ENCODE measurements at places on chromosomes 1 and 21.

- DNase-seq = no peak
Measured at GRCh38 chr1:221945669-221946068, 203.8 kb upstream of the DUSP10 start.

DNA sequence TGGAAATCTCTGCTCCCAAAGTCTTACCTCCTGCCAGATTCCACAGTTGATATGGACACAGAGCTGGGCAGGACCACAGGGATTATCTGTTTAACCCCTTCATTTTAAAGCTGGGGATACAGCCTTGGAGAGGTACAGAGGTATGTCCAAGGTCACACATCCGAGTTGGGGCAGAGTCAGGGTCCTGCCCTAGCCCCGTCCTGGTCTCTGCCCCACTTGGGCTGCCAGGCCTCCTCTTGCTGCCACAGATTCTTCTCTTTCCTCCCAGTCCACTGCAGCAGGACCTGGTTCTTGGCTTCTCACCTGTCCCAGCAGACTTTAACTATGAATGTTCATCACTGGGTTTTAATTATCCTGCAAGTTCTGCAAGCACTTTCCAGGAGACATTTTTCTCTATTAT, 258.3 kb downstream of the MATN1 start:
- DNase-seq = no peak

DNA sequence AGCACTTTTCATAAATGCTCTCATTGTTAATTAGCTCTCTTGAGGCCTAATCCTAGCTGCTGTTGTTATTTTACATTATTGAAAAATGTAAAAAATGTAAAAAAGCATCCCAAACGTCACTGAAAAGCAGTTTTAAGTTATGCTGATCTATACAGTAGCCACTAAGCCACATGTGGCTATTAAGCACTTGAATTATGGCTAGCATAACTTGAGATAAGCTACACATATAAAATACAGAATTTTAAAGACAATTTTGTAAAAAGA, 18.4 kb upstream of the DNASE2B start:
- DNase-seq = no peak

DNA sequence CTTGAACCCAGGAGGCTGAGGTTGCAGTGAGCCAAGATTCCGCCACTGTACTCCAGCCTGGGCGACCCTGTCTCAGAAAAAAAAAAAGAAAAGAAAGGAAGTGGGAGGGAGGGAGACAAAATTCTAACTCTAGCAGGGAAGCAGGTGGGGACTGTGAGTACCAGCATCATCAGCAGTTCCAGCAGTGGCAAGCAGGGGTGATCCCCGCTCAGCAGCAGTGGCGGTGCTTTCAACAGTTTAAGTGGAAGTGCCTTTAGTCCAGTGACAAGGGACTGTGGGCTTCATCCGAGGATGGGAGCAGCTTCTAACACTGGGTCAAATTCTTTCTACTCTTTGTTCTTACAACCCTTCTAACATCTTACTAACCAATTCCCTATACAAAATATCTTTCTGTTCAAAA, 858.1 kb upstream of the ADAMTS5 start:
- no peak for DNase-seq

GRCh38 chr1:214864896-214865688, 217.4 kb upstream of the KCNK2 start:
- no peak for DNase-seq

DNA sequence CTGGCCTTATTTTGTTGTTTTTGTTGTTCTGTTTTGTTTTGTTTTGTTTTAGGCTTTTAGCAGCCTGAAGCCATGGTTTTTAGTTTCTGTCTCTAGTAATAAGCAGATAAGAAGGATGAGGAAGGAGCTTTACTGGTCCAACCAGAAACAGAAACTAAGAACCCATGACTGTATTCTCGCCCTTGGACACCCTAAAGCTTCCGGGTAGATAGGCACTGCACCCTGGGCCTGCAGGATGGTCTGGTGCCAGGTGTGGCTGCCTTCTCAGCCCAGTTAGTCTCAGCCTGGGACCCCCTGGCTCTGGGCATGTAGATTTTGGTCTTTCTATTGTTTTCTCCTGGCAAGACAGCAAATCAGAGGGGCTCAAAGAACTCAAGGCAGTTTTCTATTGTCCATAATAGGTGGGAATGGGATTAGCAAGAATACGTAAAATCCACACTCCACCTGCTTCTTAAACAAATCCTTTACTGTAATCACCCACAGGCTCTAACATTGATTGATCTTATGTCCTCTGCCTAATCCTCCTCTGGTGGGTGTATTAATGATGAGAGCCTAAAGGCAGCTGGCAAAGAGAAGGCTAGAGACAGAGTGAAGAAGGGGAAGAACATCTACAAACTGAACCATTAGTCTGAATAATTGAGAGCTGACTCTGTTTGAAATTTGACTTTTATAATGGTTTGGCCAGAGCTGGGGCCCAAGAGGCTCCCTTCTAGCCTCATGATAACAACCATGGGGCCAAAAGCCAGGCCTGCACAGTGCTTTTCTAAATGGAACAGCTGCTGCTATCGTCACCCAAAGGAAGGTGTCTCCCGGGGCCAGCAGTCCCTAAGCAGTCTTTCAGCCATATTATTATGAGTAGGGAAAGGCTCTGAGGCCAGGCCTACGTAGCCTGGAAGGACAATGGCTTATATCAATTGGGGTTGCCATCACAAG, 106.8 kb upstream of the ATP1A1 start:
- DNase-seq = no peak

DNA sequence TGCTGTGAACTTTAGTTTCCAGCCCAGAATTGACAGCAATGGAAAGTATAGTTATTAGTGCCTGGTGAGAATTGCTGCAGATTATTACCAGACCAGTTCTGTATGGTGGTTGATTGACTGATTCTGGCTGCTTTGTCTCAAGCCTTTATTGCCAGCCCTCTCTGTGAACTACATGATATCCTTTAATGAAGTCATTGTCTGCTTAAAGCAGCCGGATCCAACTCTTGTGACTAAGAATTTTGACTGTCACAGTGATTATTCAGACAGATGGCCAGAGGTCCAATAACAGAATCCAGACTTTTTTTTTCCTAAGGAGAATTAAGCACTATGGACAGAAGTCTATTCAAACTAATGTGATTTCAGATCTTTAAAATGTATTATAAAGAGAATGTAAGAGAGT, 1548.6 kb upstream of the B3GALT2 start:
- DNase-seq = no peak

DNA sequence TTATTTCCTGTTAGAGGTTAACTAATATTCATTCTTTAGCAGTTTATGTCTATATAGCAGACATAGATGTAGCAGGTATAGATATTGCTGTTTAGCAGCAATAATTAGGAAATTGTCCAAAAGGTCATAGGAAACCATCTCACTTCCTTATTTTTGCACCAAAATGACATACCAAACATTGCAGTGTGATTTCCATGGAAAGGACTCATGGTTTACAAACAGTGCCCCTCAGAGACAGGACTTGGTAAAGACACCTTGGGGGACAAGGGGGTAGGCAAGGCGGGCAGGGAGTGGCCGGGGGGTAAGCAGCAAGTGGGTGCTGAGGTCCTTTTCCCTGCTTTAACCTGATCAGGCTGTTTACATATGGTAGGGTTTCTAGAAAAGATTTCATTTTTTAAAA, 30.5 kb downstream of the BATF3 start:
- no peak for DNase-seq

DNA sequence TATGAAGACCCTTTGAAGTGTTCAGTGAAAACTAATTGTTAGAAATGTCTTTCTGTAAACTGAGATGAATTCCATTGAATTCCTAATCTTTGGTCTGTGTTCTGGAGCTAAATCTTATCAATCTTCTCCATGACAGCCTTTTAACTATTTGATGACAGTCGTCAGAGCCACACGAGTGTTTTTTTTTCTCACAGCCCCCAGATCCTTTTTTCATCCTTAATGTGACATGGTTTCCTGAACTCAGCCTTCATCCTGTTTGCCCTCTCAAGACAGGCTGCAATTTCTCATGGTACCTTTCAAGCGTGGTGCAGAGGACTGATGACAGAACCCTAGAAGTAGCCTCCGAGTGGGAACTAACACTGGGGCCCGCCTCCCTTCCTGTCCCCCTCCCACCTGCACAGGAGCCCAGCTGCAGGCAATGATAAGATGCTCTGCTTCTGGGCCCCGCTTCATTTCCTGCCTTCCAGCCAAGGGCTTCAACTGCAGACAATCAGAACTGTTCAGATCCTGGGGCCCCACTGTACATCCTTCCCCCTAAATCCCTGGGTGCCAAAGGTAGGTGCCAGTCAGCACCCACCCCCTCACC, 114.6 kb upstream of the VAV3 start:
- DNase-seq = no peak

GRCh38 chr1:178093494-178093950, 382 bp upstream of the RASAL2 start:
- peak; percentile 94 for DNase-seq

- DNase-seq = no peak
Measured at GRCh38 chr1:22588899-22589422, 25.7 kb downstream of the EPHA8 start.

DNA sequence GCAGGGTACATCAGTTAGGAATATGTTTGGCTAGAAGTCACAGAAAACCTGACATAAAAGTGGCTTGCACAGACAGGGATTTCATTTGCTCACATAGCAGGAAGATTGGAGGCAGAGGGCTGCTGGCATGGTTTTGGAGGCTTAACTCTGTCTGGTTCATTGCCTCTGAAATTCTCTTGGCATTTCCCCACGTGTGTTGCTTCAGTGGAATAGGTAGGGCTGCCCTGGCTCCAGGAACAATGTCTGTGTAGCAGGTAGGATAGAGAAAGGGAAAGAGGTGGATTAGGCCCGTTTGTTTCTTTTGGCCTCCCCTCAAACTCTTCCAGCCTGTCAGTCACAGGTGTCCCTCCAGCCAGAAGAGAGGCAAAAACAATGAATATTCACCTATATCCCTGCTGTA, 20.5 kb upstream of the SIPA1L2 start:
- no peak for DNase-seq

DNA sequence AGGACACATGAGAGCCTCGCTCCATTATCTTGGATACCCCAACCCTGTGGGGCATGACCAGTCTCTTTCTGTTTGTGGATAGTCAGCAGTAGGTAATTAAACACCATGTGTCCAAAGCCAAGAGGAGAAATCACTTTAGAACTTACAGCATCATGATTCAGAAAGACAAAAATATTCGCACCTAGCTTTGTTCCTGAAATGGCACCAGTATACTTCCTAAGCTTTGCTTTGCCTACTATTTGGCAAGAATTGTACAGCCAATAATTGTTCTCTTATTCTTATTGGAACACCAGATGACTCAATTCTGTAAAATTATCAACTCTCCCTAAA, 24.2 kb downstream of the TNFRSF9 start:
- no peak for DNase-seq

DNA sequence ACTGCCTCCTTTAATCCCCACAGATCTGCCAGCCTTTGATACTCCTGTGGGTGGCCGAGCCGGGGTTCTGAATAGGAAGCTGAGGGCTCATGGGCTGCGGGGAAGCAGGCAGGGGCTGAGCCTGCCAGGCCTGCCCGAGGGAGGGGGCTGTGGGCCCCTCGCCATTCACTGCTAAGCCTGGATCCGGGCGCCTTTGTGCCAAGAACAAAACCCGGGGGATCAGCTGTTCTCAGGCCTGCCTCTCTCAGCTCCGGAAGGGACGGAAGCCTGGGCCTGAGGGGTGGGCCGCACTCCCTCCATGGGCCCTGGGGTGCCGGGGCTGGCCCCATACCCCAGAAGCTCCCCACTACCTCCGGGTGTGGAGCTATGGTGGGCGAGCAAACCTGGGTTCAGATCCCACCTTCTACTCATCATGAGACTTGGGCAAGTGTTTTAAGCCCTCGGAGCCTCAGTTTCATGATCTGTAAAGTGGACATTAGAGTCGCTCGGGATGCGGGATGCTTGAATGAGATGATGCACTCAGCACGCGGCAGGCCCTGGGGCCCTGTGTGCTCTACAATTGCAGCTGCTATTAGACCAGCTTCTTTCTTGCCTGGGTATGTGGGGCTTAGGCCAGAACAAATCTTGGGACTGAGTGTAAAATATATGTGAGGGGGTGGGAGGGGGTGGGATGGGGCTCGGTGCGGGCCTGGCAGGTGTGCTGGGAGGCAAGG, 19.2 kb upstream of the EPHA2 start:
- DNase-seq = no peak

GRCh38 chr1:229032375-229032774, 238.5 kb upstream of the RAB4A start:
- no peak for DNase-seq

DNA sequence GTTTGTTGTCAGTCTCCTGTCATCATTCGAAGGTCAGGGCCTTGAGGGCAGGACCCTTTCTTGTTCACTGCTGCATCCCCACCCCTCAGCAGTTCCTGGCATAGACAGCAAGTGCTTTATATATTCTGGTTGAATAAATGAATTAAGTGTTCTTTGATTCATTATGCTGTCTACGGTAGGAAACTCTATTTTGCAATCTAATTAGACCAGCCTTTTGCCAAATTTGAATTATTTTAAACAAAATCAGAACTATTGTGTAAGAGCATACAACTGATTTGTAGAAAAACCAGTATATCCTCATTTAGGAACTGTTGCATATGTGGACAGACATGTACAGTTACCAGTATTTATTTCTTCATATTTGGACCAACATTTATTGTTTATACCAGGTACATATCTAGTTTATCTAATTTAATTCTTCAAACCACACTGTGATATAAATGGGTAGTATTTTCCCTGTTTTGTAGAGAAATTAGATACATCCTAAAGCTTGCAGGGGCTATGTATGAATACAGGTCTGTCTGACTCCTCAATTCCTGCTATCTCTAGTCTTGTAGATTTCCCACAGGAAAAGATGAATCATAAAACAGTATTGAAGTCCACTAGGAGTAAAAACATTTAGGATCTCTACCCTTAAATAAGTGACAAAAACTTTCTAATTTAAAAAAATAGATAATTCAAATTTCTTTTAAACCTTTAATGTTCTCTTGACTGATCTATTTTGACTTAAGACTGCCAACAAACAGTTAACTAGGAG, 10.4 kb downstream of the MGST3 start:
- no peak for DNase-seq

- no peak for DNase-seq
Measured at GRCh38 chr1:27144920-27145661, 9.8 kb downstream of the SLC9A1 start.

GRCh38 chr1:201276891-201277290, 6.4 kb upstream of the PKP1 start:
- no peak for DNase-seq

- no peak for DNase-seq
Measured at GRCh38 chr1:248834343-248834940, 3.6 kb upstream of the ZNF672 start.

- no peak for DNase-seq
Measured at GRCh38 chr1:88961647-88962275, 30.7 kb downstream of the KYAT3 start.
